ENCODE measurements at places on chromosomes 7 and 10. TPM values are rescaled to one million over a fixed set of nuclear protein-coding genes. Genes with fewer than 3 reads are reported as not detected.

HYAL4 gene
- total RNA-seq = not detected

ZNF853 gene
- 0.13 TPM for total RNA-seq

RBP4 gene
- total RNA-seq = 0.06 TPM

ARHGEF35 gene
- 3.0 TPM for total RNA-seq

OR2A5 gene
- not detected for total RNA-seq

VWC2 gene
- not detected for total RNA-seq

PLXNA4 gene
- total RNA-seq = 2.0 TPM

ZNF680 gene
- total RNA-seq = 9.0 TPM

YKT6 gene
- total RNA-seq = 107 TPM

HOGA1 gene
- total RNA-seq = 2.5 TPM

RPS24 gene
- 2,753 TPM for total RNA-seq

PLEKHS1 gene
- total RNA-seq = not detected

MYO1G gene
- under 0.01 TPM for total RNA-seq

LRIT1 gene
- not detected for total RNA-seq

ARHGAP22 gene
- 161 TPM for total RNA-seq

RBAK gene
- total RNA-seq = 6.3 TPM

TSPAN12 gene
- total RNA-seq = 2.2 TPM

EMX2 gene
- not detected for total RNA-seq

PRRT4 gene
- under 0.01 TPM for total RNA-seq

AFAP1L2 gene
- total RNA-seq = 0.13 TPM

HOXA2 gene
- 0.79 TPM for total RNA-seq

HMX2 gene
- not detected for total RNA-seq

NEURL1 gene
- total RNA-seq = under 0.01 TPM

Measured in aortic smooth muscle cell (primary cell).